ENCODE measurements at places on chromosomes 6 and 20. TPM values are rescaled to one million over a fixed set of nuclear protein-coding genes. Genes with fewer than 3 reads are reported as not detected.
A peak's percentile ranks its signal among the peaks of the same experiment; 100 is the strongest.

- DNase-seq: no peak
These were observed 23.5 kb upstream of the SMIM29 start for GRCh38 chr6:34272013-34272926.

- no peak for DNase-seq
These were observed 36.6 kb upstream of the LTV1 start for GRCh38 chr6:143806282-143807102.

ERVFRD-1 gene
- 0.04 TPM for polyA plus RNA-seq

GRCh38 chr20:47043086-47043485, 148.4 kb downstream of the EYA2 start:
- DNase-seq: no peak

- DNase-seq: peak; percentile 47
These were observed 25.6 kb downstream of the WRNIP1 start for GRCh38 chr6:2790588-2791449.

- no peak for DNase-seq
These were observed 15.0 kb downstream of the ACSS2 start for GRCh38 chr20:34891166-34892062.

HUS1B gene
- polyA plus RNA-seq: 0.49 TPM

ESR1 gene
- polyA plus RNA-seq: 0.93 TPM

RBBP8NL gene
- 0.08 TPM for polyA plus RNA-seq

DNA sequence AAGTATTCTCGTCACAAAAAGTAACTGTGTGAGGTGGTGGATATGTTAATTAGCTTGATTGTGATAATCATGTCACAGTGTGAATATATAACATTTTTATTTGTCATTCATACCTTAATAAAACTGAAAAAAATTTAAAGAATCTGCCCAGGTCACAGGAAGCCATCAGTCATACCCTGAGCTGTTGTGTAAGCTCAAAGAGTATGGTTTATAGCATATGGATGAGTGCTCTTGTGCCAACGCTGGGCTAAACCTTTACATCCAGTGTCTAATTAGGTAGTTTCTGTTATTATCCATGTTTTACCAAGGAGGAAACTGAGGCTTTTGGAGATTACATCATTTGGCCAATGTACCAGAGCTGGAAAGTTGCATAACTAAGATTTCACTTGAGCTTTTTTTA, 11.4 kb downstream of the PKIG start:
- DNase-seq: no peak
